Panc1 (cell line): ENCODE measurements at places on chromosomes 3 and 15. TPM values are rescaled to one million over a fixed set of nuclear protein-coding genes. Genes with fewer than 3 reads are reported as not detected.
A peak's percentile ranks its signal among the peaks of the same experiment; 100 is the strongest.

DNA sequence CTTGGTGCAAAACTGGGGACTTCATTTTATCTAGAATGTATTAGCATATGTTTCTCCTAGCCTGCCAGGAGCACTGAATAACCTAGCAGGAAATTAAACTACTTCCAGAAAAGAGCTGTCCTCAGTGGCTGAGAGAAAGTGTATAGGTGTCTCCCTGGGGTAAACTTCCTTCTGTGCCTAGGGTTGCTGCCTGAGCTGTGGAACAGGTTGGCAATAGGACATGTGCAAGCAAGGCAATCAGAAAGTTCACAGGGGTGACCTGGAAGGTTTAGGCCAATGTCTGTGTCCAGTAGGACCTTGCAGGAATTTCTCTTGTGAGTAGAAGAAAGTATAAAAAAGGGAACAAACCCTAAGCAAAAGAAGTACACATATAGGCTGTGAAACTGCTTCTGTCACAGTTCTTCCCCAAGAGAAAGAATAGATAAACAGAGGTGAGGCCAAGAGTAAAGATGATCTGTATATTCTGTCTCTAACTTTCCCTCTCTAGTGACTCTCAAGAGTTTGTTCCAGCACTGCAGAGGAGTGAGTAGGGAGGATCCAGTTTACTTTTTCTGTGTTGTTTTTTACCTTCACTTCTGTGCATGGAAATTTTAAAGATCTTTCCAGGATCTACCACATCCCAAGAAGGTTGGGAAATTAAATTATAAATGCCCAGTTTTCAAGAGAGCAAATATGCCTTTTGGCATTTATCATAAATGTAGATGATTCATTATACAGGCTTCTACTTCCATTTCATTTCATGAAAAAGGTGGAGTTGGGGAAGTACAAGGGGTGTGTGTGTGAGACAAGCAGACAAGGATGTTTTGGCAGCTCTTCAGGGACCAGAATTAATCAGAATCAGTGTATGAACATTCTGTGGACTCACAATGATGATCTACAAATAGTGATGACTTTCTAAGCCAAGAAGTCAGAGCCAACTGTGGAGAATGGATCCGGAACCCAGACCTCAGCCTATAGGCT lies 155.2 kb downstream of the RBPMS2 start:
- H3K36me3 ChIP-seq: 0 out of 2 replicates have a peak, but pooled peaks cover 2% of the 10 kb centered on the region
- H3K4me1 ChIP-seq: no peaks in the 10 kb centered on the region
- no peak overlapping the region for H3K27ac ChIP-seq
- H3K4me3 ChIP-seq: no peak overlapping the region
- DNase-seq: no peak
- no peaks in the 10 kb centered on the region for H3K27me3 ChIP-seq

DNA sequence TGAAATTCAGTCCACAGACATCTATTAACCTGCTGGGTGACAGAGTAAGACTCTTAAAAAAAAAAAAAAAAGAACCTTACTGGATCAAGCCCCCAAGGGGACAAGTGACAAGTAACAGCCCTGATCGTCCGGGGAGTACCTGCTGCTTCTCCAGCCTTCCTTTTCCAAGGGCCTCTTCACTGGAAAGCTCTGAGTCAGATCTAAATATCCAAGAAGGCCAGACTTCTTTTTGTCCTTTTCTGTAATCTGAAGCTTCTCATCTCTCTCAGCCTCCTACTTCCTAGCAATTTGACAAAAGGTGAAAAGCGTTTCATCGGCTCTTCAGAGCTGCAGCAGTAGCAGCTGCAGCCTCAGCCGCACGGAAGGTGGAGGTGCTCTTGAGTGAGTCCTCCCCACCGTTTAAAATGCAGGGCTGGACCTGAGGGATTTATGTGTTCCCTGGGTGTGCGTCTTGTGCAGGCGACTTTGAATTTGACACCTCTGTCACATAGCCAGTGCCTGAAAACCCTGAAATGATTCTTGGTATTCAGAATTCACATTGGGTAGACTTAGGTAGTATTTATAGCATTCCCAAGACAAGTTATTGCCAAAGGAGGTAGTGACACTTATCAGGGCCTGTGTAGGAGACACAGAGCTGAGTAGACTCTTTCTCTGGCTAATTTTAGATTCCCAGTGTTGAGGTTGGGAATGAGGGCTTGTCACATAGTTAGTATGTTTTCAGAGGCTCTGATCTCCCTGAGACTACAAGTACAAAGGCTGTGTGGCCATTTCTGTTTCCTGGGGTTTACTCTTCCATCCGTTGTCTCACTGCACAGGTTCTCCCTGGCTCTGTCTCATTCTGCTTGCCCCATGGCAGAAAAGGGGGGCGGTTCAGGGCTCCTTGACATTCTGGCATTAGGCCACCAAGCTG lies 291.2 kb upstream of the C2CD4B start:
- H3K27ac ChIP-seq: no peak overlapping the region
- DNase-seq: no peak

PPCDC gene
- 26.1 TPM for total RNA-seq

DNA sequence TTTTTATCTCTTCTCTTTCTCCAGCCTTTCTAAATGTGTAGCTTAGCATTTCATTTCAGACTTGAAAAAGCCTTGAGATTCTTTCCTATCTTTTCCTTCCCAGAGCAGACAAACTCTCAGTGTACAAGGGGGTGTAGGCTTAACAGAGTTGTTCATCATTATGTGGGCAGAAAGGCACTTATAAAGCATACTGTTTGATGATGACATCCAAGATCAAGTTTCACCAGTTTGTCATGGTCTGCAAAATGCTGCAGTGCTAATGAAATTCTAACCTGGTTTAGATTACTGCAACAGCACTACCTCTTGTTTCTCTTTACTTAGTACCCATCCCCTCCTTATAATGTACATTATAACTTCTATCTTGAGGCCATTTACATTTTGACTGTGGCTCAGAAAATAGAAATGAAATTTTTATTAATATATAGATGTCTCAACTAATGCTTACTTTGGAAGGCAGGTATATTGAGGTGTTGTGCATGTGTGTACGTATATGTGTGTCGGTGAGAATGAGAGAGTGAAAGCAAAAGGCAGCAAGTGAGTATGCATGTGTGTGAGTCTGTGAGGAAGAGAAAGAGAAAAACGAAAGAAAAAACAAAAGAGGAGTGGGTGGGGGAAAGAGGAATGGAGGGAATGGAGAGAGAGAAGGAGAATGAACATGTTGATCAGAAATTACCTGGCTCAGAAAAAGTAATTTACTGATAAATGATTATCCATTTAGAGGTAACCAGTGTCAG lies 1043.6 kb downstream of the TUSC7 start:
- H3K4me3 ChIP-seq: no peak overlapping the region
- no peak for DNase-seq
- no peaks in the 10 kb centered on the region for H3K36me3 ChIP-seq
- H3K4me1 ChIP-seq: no peaks in the 10 kb centered on the region
- H3K27me3 ChIP-seq: no peaks in the 10 kb centered on the region

GP5 gene
- total RNA-seq: 0.05 TPM

DNA sequence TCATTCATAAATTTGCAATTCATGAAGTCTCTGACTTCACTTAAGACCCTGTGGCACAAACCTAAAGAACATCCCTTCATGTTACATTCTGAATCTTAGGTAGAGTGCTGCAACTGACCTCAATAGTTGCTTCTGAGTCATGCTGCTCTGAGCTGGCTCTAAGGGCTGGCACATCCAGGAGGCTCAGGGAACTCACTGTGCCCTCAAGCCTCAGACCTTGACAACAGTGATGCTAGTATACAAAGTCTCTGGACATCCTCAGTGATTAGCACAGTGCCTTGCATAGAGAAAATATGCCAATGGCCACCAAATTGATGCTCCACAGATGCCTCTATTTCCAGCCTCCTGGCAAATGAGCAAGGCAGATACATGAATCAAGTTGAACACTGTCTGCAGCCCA lies 740.9 kb upstream of the LMCD1 start:
- H3K27ac ChIP-seq: no peak overlapping the region
- H3K4me3 ChIP-seq: no peak overlapping the region
- H3K4me1 ChIP-seq: no peaks in the 10 kb centered on the region
- DNase-seq: no peak
- no peaks in the 10 kb centered on the region for H3K27me3 ChIP-seq
- H3K36me3 ChIP-seq: no peaks in the 10 kb centered on the region

DNA sequence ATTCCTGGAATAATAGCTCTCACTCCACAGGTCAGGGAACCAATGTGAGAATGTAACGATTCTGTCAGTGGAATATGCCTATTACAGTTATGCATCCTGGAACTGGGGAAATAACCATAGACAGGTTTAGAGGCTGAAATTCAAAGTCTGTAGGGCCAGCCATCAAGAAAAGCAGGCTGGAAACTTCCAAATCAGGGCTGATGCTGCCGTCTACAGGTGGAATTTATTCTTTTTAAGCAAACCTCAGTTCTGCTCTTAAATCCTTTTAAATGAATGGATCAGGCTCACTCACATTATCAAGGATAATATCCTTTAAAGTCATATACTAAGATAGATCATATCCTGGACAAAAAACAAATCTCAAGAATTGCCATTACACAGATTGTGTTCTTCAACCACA lies 699.8 kb downstream of the NR2F2 start:
- H3K4me3 ChIP-seq: no peak overlapping the region
- H3K27me3 ChIP-seq: no peaks in the 10 kb centered on the region
- no peaks in the 10 kb centered on the region for H3K36me3 ChIP-seq
- no peak for DNase-seq
- H3K27ac ChIP-seq: no peak overlapping the region

CCR2 gene
- total RNA-seq: not detected

INSYN1 gene
- total RNA-seq: 2.6 TPM

- no peaks in the 10 kb centered on the region for H3K27me3 ChIP-seq
- no peaks in the 10 kb centered on the region for H3K36me3 ChIP-seq
- no peak overlapping the region for H3K4me3 ChIP-seq
- H3K27ac ChIP-seq: peak overlapping the region; percentile 69; the same call in 1 of the 2 replicates
Observed at GRCh38 chr3:157122832-157123427, 37.0 kb downstream of the CCNL1 start.

ZNF619 gene
- total RNA-seq: 1.3 TPM

DNA sequence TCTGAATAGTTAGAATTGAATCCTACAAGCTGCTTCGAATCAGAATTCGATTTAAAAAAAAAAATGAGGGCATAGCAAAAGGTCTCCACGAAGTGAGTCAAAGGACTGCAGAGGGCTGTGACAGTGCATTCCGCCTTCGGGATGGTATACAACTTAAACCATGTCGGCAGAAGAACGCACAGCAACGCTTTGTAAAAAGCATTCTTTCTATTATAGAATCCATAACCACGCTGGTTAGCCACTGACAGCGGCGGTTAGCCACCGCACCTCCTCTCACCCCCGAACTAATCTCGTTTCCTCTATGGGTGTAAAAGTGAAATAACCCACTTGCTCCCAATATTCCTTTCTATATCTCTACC lies 664 bp upstream of the PIK3CA start:
- H3K27ac ChIP-seq: peak overlapping the region; percentile 79
- DNase-seq: no peak
- H3K4me1 ChIP-seq: peaks cover 24% of the 10 kb centered on the region
- peak overlapping the region; percentile 89 for H3K4me3 ChIP-seq
- H3K27me3 ChIP-seq: no peaks in the 10 kb centered on the region

DNA sequence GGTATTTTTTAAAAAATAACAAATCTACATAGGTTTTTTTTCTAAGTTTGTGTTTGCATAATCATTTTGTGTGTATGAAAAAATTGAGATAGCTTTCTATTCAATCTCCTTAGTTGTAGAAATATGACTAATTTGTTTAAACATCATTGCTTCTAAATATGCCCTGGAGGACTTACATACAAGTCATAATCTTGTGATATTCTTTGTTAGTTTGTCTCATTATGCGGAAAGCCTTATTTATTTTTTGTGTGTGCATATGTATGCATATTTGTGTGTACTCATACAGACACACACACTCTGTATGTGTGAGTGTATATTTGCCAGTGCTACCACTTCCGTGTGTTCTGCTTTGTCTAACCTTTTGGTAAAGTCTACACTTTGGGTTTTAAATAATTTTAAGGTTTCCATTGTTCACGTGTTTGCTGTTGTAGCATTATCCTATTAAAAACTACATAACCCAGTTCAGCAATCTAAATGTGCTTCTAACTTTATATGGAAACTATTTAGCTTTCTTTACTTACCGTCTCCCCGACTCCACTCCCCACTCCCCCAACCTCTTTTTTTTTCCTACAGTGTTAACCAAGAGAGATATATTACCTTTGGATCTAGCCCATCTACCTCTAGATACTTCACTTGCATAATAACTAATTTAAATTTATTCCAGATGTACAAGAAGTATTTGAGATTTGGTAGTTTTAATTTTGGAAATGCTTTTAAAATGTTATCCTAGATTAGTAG lies 111.7 kb downstream of the FNDC3B start:
- DNase-seq: no peak
- H3K27ac ChIP-seq: peak overlapping the region; percentile 92
- H3K36me3 ChIP-seq: 0 out of 2 replicates have a peak, but pooled peaks cover 2% of the 10 kb centered on the region
- H3K4me1 ChIP-seq: peaks cover 87% of the 10 kb centered on the region

- DNase-seq: no peak
- no peaks in the 10 kb centered on the region for H3K27me3 ChIP-seq
- no peak overlapping the region for H3K4me3 ChIP-seq
- H3K27ac ChIP-seq: no peak overlapping the region
Observed at GRCh38 chr3:106371971-106372805, 503.4 kb upstream of the CBLB start.

KCNH8 gene
- not detected for total RNA-seq

GRCh38 chr3:26350853-26351252 lies 271.7 kb upstream of the LRRC3B start:
- no peaks in the 10 kb centered on the region for H3K27me3 ChIP-seq
- DNase-seq: no peak
- H3K36me3 ChIP-seq: no peaks in the 10 kb centered on the region
- H3K4me1 ChIP-seq: no peaks in the 10 kb centered on the region
- no peak overlapping the region for H3K27ac ChIP-seq

MEIS2 gene
- 9.3 TPM for total RNA-seq

PPP2R3A gene
- total RNA-seq: 8.1 TPM

GRCh38 chr3:177742273-177742672 lies 545.0 kb upstream of the TBL1XR1 start:
- DNase-seq: no peak
- H3K27ac ChIP-seq: no peak overlapping the region; the same call in 1 of the 2 replicates
- no peak overlapping the region for H3K4me3 ChIP-seq

GRIP2 gene
- total RNA-seq: 6.5 TPM

DNA sequence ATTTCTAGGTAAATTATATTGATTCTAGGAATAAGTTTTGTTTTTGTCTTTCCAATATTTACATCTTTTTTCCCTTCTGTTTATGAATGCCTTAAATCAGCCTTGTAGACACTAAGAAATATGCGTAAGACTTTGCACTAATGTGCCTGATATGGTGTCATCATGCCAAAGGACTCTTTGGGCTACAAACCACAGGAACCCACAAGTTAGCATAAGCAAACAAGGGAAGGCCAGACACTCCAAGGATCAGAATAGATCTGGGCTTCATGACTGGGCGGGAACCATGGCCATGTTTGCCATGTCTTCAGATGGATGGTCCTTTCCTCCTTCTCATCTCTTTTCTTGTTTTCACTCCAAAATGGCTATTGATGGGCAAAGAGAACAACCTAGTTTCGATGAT lies 242.2 kb upstream of the CHRNA7 start:
- no peaks in the 10 kb centered on the region for H3K36me3 ChIP-seq
- no peaks in the 10 kb centered on the region for H3K27me3 ChIP-seq
- H3K4me3 ChIP-seq: no peak overlapping the region
